NK-92 treated with Interleukin-12 subunit alpha and Interleukin-12 subunit beta, amount 100 ng/mL, for 24 hours (cell line): ENCODE measurements at places on chromosomes 3 and 15.

- DNase-seq = no peak
These were observed 36.4 kb downstream of the EPHB3 start for GRCh38 chr3:184597829-184598573.

DNA sequence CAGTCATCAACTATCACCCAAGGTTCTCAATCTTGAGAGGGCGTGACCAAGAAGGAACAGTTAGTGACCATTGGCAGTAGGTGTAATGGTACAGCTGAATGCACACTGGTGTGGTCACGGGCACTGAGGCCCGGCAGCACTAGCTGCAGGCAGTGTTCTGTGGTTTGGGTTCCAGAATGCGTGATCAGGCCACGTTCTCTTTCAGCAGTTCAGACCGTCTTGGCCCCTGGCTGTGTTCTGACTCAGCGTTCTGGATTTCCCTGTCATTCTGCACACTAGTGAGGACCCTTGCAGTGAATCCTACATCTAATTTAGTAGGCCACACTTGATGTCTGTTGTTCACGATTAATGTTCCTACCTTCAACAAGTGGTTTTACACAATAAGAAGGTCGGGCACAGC is 220.5 kb upstream of the SLCO3A1 start:
- DNase-seq = no peak

DNA sequence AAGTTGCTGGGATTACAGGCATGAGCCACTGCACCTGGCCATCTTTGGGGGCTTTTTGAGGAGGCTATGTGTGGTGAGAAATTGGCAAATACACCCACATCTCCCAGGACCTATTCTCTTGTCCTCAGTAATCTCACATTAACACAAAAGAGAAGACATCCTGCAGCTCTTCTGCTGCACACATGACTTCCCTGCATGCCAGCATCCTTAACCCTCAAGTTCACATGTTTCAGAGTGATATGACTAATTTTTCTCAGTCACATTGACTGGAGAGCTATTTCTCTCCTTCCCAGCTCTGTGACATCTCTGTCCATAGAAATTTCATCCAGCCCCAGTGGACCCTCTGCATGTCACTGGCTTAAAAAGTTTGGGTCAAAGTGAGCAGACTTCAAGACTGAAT is 1.9 kb upstream of the SKIC8 start:
- DNase-seq = no peak

DNA sequence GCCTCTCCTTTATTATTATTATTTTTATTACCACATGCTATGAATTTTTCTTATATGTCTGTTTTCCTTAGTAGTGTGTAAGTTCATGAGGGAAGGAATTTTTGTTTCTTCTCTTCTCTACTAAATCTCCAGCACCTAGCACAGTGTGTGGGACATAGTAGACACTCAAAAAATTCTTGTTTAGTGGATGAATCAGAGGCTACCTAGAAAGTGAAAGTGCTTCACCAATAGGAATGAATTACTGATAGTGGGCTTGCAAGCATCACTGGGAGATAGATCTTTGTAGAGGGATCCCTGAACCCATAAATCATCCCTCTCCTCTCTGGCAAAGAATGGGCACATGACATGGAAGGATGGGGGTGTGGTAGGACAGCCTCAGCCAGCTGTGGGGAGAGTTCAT is 8.5 kb downstream of the SPTBN5 start:
- no peak for DNase-seq

DNA sequence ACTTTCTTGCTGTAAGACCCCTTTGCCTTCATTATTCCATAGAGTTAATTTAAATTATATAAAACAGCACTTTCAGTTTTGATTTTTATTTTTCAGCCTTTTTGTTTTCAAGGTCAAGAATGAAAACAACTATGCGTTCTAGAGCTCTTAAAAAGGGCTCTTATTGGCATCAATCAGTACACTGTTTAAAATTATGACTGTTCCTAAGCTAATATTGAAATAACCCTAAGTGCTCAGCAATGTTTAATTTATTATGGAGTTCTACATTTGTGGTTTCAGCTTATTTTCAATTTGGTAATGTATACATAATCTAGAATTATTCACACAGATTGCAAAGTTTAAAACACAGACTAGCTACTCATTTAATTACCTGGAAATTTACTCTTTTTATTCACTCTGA is 179.4 kb downstream of the MBNL1 start:
- no peak for DNase-seq

DNA sequence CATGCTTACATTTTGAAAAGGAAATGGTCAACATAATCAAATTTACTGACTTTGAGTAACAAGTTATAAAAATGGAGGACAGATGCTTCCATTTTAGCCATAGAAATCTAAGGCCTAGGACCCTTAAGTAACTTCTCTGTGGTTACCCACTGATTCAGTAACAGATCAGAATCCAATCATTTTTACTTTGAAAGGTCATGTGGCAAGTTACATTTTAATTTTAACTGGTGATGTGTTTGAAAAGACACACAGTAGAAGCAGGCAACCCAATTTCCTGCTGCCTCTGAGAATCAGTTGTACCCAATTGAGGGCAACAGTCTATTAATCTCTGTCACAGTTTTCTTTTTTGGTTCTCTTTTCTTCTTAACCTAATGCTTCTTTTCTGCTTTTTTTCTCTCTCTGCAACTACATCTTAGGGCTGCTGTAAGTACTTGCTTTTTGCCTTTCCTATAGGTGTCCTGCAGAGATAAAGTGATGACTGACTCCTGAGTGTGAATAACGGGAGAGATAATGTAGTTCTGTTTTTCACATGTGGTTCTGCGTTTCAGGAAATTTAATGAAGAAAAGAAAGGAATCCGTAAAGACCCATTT is 3.3 kb downstream of the ZWILCH start:
- DNase-seq = no peak

GRCh38 chr3:39332525-39332924 is 3.0 kb downstream of the CCR8 start:
- DNase-seq = no peak
